ENCODE measurements at places on chromosomes 6 and 20.

- no peak for DNase-seq
Observed at GRCh38 chr6:79188885-79189480, 45.5 kb downstream of the HMGN3 start.

- no peak for DNase-seq
Observed at GRCh38 chr6:32131439-32131948, 1.4 kb upstream of the FKBPL start.

DNA sequence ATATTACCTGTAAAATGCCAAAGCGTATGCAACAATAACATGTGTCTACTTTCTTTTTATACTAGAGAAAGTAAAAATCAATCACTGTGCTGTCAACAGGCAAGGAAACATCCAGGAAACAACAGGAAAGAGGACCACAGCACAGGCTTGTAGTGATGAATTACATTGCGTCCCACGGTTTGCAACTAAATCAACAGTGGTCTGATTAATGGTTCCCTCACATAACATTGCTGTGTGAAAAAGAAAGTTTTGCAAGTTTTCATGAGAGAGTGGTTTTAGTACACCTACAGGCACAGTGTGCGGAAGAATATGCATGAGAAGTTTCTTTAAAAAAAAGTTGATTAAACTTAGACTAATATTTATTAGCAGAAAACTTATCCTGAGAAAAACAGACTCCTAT is 329.5 kb upstream of the HSF2 start:
- DNase-seq, result no peak

GRCh38 chr6:85685713-85686112 is 43.0 kb upstream of the SYNCRIP start:
- DNase-seq, result no peak

- DNase-seq, result no peak
Observed at GRCh38 chr6:8855411-8855810, 420.1 kb upstream of the SLC35B3 start.

GRCh38 chr6:110398778-110399177 is 16.6 kb downstream of the DDO start:
- no peak for DNase-seq

DNA sequence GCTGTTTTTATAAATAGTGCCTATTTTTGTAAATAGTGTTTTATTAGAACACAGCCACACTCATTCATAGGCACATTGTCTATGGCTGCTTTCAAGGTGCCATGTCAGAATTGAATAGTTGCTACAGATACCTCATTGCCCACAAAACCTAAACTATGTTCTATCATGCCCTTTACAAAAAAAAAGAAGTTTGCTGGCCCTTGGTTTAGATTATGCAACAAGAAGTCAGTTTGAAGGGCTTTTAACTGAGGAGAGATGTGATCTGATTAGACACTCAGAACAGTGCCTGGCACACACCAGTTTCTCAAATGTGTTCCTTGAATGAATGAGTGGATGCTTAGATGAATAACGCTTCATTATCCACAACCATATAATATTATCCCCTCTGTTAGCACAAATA is 366.1 kb downstream of the MAFB start:
- no peak for DNase-seq

DNA sequence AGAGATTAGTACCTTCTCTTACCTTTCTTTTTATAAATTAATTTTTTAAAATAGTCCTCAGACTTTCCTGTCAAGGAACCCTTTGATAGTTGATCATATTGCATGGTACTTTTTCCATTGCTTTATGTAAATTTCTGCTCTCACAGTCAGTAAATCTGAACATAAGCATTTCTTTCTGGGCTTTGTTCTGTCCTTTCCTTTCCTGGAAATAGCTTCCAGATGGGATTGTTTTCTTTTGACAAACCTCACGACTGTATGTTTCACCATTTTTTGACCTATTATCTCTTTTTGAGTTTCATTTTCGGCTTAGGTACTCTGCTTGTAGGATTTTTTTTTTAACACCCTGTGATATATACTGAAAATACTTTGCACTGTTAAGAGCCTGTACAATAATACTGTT is 32.6 kb downstream of the UTRN start:
- DNase-seq, result no peak

- DNase-seq, result no peak
Observed at GRCh38 chr20:20390393-20390792, 22.5 kb downstream of the INSM1 start.

DNA sequence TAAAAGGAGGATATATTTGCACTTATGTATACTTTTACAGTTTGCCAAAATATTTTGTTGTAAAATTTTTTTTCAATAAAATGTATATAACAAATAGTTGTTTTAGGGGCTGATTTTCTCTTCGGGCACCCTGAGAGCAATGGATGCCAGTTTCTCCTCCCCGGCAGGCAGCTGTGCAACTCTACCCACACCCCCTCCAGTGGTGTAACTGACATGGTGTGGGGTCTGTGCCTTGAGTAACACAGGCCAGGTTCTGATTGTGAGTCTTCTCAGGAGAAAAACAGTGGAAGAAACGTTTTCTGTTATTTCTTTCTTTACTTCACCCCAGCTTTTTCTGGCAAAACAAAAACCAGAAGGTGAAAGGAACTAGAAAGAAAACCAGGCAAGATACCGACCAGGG is 6.1 kb downstream of the FOXF2 start:
- no peak for DNase-seq

GRCh38 chr6:44102527-44102926 is 24.7 kb downstream of the MRPL14 start:
- no peak for DNase-seq

DNA sequence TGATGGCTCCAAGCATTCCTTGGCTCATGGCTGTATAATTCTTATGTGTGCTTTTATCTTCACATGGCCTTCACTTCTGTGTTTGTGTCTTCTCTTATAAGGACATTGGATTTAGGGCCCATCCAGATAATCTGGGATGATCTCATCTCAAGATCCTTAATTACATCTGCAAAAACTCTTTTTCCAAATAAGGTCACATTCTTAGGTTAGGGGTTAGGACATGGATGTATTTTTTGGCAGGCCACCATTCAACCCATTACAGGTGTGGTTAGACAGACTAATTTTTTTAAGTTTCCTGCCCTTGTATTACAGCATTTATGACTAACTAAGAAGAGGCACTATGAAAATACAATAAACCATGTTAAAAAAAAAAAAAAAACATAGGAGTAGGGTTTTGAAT is 254.0 kb downstream of the TPBG start:
- no peak for DNase-seq

DNA sequence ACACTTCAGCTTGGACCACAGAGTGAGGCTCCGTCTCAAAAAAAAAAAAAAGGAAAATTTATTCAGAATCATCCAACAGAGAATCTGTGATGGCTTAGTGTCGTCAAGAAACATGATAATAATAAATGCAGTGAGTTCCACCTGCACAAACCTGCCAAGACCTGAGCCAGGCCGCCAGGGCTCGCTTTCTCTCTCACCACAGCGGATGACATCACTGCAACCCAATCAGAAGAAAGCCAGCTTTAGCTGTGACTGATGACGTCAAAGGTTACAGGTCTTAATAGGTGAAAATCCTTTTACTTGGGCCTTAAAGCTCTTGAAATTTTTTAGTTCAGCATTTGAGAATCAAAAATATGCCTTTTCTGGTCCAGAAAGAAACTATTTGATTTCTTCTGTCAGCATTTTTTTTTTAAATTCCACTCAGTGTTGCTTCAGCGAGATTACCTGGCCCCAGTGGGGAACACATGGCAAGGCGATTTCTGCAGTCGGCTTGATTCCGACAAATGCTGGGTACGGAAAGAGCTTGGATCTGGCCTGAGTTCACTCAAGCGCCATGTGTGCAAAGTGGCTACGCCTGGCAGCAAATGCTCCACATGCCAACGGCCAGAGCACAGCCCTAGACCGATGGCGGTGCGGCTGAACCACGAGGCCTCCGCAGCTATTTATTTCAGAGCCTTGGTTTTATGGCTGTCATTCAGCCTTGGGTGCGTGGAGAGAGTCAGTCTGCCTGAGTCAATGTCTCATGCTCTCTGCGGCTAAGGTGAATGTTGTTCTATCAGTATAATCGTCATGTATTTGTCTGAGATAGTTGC is 105.7 kb upstream of the QKI start:
- DNase-seq, result no peak

DNA sequence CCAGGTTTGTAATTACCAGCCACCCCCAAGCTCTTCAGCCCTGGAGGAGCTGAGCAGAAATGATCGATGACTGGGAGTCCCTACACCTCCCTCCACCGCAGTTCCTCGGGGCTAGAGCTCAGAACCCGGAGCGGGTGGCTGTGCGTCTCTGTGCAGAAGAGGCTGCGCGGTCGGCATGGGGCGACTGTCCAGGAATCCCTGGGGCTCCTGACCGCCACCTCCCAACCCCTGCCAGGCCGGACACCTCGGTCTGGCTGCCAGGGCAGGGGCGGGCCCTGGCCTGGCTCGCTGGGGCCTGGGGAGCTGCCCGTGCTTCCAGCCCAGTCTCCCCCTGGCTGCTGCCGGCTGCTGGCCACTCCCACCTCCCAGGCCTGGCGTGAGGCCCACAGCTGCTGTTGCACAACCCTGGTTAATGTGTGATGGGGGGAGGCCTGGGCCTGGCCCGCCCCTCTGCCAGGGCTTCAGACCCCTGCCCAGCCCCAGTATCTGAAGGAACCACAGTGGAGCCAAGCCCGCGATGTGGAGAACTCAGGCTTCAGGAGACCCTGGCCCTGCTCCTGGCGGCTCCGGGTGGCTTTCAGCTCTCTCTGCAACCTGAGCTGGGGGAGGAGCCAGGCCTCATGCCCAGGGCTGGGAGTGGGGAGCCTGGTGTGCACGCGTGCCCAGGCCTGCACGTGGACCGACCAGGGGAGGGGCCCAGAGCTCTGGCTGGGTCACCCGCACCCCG is 1.2 kb downstream of the SLC2A4RG start:
- no peak for DNase-seq

DNA sequence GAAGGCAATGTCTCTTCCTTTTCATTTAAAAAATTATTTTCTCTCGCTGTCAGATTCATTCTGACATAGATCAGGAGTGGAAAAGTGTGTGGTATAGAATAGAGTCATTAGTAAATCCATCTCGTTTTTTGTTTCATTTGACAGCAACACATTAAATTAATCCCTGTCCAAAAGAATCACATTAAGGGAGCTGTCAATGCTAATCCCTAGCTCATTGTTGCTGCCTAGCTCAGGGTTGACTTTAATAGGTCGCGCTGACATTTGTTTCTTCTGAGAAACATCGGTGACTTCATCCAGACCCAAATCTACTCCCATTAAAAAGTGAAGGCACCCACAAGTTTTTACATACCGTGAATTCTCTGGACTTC is 25.4 kb upstream of the MAP3K7 start:
- DNase-seq, result no peak

- no peak for DNase-seq
Observed at GRCh38 chr20:31681128-31681727, 41.4 kb downstream of the BCL2L1 start.

DNA sequence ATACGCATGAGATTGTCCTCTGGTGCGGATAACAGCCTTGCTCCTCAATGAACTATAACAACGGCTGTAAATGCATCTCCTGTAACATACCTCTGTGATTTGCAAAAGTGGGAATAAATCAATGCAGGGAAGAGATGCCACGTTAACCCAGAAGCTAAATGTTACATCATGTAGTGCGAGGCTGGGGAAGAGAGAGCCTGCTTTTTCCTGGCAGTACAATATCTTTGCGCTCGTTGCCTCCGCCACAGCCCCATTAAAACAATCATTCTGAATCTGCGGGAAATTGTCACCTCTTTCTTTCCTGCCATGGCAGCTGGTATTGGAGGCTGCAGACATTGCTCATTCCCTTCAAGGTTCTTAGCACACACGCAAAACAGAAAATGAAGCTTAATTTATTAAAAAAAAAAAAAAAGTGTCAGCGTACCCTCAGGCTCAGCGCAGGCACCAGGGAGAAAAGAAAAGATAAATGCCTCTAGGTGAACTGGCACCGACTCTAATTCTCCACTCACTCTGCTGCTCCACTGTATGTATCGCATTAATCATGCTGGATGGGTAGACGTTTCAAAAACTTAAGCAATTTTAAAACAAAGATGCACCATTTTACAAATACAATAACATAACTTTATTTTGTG is 70.2 kb upstream of the TFB1M start:
- no peak for DNase-seq

All from T-helper 17 cell (primary cell).